ENCODE measurements at places on chromosomes 16 and 17. TPM values are rescaled to one million over a fixed set of nuclear protein-coding genes. Genes with fewer than 3 reads are reported as not detected.

The CD79B gene
- not detected for total RNA-seq

The SLC7A5 gene
- total RNA-seq, result 83.1 TPM

The DUSP3 gene
- 114 TPM for total RNA-seq

The DYNLRB2 gene
- total RNA-seq, result 2.4 TPM

The KRT13 gene
- total RNA-seq, result not detected

DNA sequence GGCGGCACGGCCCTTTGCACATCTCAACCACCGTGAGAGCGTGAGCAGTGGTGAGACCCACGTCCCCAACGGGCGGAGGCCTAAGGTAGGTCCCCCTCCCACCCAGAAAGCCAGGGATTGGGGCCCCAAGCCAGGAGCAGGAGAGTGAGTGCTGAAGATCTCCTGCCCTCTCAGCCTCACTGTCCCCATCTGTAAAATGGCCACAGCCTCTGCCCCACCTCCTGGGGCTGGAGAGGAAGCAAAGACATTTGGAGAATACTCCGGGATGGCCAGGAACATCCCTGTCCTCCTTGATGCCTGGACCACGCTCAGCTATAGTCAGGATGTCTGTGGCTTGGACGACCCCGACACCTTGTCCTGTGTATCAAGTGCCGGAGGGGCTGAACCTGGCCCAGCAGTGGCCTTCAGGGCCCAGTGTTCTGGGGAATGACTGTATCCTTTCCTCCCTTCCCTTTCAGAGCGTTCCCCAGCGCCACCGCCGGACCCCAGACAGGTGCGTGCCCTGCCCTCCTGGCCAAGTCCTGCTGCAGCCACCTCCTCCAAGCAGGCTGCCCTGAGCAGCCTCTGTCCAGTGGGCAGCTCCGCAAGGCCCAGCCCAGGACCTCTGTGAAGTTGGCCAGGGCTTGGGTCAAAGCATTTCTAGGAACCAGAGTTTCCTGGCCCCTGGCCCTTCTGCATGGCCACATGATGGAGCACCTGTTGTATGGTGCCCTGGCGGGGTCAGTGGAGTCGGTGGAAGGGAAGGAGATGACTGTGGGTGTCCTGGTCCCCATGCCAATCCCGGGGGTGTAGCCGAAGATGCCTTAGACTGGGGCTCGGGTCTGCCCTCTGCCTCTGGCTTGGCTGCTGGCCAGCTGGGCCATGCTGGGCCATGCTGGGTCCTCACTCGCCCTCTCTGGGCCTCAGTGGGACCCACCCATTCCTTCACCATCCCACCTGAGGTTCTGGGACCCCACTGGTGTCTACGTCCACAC is 38.4 kb downstream of the ADCY7 start:
- DNase-seq, result peak; percentile 1

GRCh38 chr16:86371083-86371803 is 139.1 kb upstream of the FOXF1 start:
- no peak for DNase-seq

DNA sequence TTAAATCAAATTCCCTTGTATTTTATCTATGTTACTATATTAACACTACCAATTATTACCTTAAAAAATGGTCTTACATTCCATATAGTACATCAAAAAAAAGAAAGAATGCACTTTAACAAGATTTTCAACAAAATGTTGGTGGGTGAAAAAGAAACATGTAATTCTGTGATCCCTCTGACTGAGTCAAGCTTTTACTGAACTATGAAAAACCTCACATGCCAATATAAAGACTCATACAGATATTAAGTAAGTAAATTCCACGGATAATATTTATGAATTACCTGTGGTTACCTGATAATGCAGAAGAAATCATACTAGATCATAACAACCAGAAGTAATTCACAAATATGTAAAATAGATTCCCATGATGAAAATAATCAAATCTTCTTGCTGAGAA is 12.4 kb downstream of the COIL start:
- no peak for DNase-seq

DNA sequence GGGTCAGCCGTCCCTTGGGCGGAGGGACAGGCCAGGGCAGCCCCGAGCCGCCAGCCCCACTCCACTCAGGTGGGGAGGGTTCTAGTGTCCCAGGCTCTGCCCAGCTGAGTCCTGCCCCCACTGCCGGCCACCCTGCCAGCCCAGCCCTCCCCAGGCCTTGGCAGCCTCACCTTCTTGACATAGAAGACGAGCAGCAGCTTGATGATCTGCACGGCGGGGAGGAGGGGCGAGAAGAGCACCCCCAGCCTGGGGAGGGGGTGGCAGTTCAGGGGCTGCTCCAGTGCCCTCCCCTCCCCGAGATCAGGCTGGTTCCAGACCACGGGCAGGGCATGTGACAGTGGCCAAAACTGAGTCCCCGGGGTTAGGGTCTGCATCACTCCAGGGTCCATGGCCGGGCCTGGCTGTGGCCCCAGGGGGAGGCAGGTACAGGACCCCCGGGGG is 9.7 kb downstream of the TMC6 start:
- DNase-seq, result no peak

DNA sequence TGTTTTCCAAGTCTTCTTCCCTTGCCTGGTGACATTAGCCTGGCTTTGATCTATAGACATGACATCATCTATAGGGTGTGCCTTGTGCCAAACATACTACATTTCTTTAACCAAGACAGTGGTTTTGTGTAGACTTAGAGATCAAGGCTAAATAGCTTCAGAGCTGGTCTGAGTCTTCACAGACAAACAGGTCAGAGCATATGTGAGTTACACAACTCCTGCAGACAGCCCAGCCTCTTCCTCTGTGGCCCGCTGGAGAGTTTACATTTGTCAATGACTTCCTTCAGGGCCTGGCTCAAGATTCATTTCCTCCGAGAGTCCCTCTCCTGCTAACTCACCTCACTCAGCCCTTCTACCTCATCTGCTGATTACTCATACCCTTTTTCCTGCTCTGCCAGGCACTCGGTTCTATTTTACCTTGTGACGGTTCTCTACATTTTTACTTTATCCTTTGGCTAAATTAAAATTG is 73.1 kb upstream of the TANC2 start:
- no peak for DNase-seq

DNA sequence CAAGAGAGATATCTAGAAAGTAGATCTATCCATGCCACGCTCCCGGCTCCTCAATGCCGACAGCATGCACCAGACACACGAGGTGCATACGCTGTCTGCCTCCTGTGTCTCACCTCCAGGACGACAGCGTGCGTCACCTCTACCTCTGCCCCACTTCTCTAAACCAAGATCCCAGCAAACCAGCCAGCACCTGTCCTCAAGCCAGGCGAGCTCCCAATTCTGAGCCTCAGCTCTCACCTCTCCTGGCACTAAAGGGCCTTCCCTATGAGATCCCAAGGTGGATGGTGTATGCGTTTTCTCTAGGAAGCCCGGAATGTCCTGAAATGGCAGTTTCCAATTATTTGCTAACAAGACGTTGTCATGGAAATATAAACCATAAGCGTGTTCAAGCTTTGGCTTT is 36.2 kb upstream of the RCVRN start:
- DNase-seq, result no peak

DNA sequence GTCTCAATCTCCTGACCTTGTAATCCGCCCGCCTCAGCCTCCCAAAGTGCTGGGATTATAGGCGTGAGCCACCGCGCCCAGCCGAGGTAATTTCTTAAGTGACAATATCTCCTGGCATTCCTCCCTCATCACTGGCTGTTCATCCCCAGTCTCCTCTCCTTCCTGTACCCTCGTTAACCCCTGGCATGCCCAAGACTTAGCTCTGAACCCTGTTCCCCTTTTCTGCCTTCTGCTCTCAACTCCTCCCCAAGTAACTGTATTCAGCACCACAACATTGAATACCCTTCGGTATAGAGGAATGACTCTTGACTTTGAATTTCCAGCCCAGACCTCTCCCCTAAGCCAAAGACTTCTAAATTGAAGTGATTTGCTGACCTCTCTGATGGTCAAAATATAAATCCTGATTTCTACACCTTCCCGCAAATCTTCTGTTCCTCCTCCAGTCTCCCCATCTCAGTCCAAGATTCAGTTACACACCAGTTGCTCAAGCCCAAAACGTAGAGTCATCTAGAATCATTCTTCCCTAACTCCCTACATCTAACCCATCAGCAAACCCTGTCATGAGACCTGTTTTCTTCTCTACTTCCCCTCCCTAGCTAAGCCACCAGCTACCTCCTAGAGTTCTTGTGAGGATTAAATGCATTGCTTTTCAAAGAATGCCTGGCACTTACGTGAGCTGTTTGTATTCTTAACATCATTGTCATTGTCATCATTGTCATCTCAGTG is 14.8 kb downstream of the PMP22 start:
- DNase-seq, result no peak

Data from dorsolateral prefrontal cortex (tissue), 122 donors.